NCI-H1092 (cell line): ENCODE measurements at places on chromosomes 5 and 9.

GRCh38 chr5:59598547-59598874, 295.0 kb downstream of the PDE4D start:
- no peak for DNase-seq

DNA sequence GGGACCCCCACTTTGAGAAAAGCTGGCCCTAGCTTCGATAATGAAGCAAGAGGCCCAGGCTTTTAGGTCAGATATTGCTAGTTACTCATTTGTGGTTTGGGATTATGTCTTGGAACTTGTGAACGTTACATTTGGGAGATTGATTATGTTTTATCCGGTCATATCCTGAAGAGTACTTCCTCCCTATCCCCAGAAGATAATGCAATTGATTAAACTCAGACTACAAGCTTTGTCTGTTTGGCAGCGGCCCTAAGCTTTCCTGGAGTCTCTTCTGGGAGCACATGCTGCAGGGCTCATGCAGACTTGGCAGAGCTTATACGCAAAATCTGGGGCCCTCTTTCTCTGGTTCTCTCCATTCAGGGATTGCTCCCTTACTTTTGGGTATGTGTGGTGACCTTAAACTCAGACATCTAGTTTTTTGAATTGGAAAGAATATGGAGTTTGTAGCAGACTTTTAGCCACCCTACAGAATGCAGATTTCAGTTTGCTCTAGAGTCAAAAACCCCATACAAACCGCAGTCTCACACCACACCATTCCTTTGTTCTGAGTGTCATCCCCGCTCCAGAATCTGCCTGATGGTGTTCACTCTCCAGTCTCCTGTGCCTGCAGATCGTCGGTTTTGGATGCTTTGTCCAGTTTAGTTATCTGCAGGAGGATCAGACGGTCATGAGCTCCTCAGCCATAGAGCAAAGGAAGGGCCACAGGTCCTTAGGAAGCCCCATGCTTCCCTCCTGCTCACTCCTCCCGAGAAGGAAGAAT, 449.5 kb upstream of the TRPC7 start:
- no peak for DNase-seq

GRCh38 chr5:116622375-116623050, 47.9 kb upstream of the SEMA6A start:
- DNase-seq = no peak

- DNase-seq = peak; percentile 12
These were observed 37.4 kb downstream of the ARHGEF37 start for GRCh38 chr5:149618581-149619248.

- DNase-seq = no peak
These were observed 307.6 kb downstream of the PJA2 start for GRCh38 chr5:109102096-109102690.
